ENCODE measurements at places on chromosomes 5 and 9. TPM values are rescaled to one million over a fixed set of nuclear protein-coding genes. Genes with fewer than 3 reads are reported as not detected.
A peak's percentile ranks its signal among the peaks of the same experiment; 100 is the strongest.

AKNA gene
- total RNA-seq, result 13.4 TPM

FBP1 gene
- total RNA-seq, result 0.80 TPM

- DNase-seq, result no peak
These were observed 23.7 kb downstream of the RALGPS1 start for GRCh38 chr9:126938327-126938726.

DNA sequence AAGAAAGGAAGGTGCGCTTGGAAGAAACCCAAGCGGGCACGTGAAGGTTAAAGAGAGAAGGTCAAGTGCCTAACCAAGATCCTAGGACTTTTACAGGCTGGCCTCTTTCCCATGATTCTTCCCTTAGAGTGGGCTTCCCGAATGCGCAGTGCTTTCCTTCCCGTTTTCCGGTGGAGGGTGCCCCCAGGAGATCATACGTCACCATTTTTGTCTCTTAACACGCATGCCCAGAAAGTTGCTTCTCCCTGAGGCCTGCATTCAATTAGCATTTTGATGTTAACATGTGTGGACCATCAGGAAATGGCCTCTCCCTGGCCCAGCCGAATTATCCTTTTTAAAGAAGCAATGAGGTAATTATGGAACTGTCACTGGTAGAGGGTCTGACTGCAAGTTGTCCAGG, 1.9 kb upstream of the RUSC2 start:
- no peak for DNase-seq

DNA sequence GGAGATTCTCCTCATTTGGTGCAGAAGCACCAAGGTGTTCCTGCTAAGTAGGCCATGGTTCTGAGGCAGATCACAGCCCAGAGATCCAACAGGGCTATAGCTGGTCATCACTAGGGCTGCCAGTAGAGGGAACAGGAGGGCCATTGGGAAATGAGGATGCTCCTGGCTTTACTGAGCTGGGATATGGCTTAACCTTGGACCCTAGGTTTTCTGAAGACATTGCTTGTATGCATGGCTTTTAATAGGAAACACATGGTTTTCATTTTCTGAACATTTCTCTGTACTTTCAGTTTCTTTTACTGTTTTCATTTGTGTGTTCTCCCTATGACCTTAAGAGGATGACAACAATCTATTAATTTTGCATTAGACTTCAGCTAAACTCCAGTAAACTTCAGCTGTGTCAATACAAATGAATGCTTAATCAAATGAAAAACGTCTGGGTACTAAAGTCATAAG, at the start of gene IFNW1:
IFNW1 (minus strand) TSS at position 406 of the 456 bp plus-strand sequence; CDS start at position 144, 262 bp downstream.
- no peak for DNase-seq

DNA sequence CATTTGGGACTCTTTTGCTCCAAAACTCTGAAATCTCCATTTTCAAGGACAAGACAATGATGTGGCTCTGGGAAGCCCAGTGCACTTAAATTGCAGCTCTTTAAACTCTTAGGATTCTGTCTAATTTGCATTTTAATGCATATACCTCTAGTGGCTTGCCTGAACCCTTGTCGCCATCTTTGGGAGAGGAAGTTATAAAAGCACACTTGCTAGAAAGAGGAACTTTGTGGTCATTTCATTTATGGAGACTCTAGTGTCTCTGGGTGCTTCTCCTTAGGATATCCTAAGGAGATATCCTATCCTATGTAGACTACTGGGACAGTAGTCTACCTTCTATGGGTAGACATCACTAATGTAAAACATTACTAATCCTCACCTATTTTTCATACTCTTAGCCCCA, 77.3 kb upstream of the SLC1A3 start:
- DNase-seq, result no peak

GRCh38 chr9:122107291-122107805, 14.2 kb upstream of the TTLL11 start:
- no peak for DNase-seq

GRCh38 chr5:109410389-109411148, 795 bp upstream of the PJA2 start:
- peak; percentile 69 for DNase-seq

- DNase-seq, result no peak
These were observed 34.9 kb downstream of the BICD2 start for GRCh38 chr9:92729735-92730155.

GRCh38 chr5:171601266-171601881, 181.9 kb downstream of the FGF18 start:
- no peak for DNase-seq

- DNase-seq, result peak; percentile 19
These were observed 225.7 kb upstream of the KLF9 start for GRCh38 chr9:70639853-70640814.

GRCh38 chr9:4936823-4937222, 48.2 kb upstream of the JAK2 start:
- no peak for DNase-seq

DNA sequence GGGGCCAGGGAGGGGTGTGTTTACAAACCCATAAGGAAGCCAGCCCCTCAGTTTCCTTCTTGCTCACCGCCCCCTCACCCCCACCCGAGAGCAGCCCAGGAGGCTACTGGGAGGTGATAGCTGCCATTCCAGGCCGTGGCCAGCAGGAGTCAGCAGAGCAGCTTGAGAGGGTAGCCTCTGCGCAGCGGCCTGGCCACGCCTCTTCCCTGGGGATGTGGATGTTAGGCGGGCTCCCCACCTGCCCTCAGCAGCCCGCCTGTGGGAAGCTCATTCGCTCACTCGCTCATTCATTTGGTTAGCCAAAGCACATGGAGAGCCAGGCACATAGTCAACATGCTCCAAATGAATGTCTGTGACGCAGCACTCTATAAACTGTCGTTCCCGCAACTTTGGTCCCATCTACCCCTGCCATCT, 6.1 kb upstream of the DPM2 start:
- DNase-seq, result peak; percentile 79

DNA sequence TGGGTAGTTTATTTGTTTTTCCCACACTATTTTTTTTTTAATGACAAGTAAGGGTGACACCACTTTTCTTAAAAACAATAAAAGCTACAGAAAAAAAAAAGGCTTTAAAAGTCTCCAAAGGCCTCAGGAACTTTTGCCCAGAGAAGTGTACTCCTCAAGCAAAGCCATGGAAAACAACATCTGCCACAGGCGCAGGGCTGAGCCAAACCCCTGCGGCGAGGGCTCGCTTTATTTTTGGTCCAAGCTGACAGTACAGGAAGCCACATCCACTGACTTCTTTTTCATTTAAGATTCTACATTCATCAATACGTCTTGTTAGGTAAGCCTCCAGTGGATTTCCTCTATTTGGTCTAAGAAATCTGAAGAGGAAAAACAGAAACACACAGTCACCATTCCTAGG, 51.9 kb upstream of the IFNK start:
- no peak for DNase-seq

All from neural crest cell (in vitro differentiated cells).